ENCODE measurements at places on chromosomes 12 and 14.

DNA sequence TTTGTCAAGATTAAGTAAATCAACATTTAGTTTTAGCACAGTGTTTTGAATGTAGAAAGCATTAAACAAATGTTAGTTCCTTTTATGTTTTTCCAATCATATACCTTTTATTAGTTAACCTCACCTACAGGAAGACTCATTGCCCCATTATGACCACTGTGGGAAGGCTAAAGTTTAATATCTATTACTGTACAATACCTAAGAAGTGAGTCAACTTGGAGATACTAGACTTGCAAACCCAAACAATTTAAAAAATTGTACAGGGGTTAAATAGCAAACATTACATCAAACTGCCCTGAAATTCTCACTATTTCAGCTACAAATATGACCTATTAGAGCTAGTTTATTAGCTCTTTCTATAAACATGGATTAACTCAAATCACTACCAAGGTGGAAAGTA, 8.6 kb upstream of the G2E3 start:
- DNase-seq: no peak

DNA sequence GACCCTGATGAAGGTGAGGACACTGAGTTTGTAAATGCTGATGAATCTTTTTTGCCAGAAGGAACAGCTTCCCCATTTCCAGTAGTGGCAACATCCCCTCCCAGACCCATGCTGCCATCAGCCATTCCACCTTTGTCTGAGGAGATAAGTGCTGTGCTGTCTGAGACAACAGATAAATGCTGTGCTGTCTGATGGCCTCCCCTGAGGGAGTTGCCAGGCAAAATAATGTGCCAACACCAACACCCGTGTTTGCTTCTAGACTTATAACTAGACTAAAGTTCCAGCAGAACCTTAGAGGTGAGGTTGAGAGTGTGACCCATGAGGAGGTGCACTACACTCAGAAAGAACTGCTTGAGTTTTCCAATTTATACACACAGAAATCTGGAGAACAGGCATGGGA, 349.5 kb downstream of the C12orf75 start:
- DNase-seq: no peak

- DNase-seq: peak; percentile 28
Measured at GRCh38 chr12:4934407-4935035, 24.8 kb downstream of the KCNA1 start.

DNA sequence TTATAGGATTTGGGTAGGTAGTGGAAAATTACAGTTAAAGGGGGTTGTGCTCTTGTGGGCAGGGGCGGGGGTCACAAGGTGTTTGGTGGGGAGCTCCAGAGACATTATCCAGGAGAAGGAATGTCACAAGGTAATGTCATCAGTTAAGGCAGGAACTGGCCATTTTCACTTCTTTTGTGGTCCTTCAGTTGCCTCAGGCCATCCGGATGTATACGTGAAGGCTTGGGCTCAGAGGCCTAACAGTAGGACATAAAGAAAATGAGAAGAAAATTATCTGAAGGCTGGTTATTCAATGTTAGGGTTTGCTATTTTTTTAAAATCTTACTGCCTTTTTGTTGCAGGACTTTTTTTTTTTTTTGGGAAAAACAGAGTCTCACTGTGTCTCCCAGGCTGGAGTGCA, 2.5 kb upstream of the PSEN1 start:
- DNase-seq: no peak

DNA sequence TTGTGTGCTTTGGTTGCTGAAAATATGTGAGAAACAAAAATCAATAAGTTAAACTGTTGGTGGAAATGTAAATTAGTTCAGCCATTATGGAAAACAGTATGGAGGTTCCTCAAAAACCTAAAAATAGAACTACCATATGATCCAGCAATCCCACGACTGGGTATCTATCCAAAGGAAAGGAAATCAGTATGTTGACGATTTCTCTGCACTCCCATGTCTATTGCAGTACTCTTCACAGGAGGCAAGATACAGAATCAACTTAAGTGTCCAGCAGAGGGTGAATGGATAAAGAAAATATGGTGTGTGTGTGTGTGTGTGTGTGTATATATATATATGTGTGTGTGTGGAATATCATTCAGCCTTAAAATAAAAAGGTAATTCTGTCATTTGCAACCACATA, 159.5 kb downstream of the PTPRO start:
- DNase-seq: no peak

DNA sequence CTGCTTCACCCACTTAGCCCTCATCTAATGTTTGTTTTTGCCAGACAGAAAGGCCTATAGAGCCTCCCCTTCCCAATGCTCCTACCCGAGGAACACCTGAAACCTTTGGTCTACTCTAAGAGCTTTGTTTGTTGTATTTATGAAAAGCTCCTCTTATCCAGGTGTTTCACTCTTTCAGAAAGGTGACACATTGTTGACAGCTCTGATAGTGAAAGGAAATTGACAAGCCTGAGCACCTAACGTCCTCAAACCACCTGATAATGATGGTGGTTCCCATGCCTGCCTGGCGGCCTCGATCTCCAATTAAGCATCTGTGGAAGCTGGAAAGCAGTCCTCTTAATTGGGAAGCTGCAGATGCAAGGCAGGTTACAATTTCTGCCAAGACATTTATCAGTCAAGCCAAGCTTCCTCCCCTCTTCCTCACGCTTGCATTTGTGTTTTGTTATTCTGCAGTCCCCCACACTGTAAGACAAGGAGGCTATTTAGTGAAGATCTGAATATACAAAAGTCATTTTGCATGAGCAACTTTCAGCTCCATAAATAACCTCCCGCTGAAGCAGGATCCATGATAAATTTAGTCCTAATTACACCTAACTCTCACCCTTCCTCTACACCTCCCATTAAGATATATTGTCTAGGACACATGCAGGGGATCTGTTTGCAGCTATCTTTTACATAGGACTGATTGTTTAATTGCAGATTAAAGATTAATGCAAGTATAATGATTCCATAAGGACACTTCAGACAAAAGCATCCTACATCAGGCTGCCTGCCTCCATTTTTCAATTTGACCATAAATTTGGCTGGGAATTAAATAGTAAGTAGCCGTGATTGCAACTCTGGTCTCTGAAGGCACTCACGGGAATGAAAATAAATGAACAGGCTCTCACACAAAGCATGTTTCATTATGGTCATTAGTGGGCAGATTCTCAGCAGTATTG, 288.6 kb downstream of the PDZRN4 start:
- DNase-seq: no peak

- no peak for DNase-seq
Measured at GRCh38 chr12:124557518-124558223, 9.7 kb downstream of the NCOR2 start.

DNA sequence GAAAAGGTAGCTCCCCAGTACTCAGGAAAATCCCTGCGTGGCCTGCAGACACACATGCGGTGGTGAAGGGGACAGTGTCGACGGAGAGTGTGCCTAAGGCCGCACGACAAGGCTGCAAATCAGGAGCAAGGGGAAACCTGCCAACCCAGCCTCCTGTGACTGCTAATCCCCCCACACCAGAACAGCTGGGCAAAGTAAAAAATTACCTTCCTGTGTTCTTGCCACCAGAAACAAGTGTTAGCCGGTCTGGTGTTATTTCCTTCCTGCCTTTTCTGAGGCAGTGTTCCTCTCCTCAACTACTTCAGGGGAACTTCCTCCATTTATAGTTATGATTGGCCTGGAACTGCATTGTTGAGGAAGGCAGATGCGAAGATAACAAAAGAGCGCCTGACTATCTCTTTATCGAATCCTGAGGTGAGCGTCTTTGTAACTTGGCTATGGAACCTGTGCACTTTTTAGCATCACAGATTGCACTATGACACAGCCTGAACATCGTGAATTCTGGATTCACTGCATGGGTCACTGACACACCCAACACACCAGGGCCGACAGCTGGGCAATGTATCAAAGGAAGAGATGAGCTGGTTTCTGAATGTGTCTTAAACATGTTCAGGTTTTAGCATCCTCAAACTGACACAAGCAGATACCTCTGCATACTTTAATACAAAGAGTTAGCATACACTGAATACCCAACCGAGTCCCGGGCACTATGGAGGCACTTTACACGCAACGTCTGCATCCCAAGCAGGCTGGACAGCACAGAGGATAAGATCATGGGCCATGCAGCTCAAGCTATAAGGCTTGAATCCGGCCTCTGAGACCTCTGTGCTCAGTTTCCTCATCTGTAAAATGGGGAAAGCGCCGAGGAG, 28.9 kb downstream of the SLC15A4 start:
- DNase-seq: no peak
